ENCODE measurements at places on chromosomes 12 and 14.

GRCh38 chr12:28563936-28564335 is 373.7 kb downstream of the CCDC91 start:
- ATAC-seq: no peak

- ATAC-seq: no peak
These were observed 2.8 kb downstream of the ETFBKMT start for GRCh38 chr12:31662176-31662849.

DNA sequence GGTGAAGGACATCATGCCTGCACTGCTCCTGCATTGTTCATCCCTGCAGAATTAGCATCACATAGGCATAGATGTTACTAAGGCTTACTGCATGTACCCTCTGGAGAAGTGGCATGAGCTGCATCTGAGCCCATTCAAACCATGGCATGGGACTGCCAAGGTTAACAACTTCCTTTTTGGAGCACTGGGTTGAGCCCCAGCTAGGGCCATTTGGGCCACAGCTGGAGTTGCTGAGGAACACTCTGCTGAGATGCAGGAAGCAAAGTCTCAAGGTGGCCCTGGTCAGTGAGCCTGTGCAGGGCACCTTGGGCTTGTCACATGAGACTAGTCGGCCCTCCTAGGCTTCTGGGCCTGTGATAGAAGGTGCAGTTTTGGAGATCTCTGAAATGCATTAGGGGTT is 511.2 kb downstream of the C12orf50 start:
- ATAC-seq: no peak

- no peak for ATAC-seq
These were observed 389.6 kb upstream of the DDHD1 start for GRCh38 chr14:53542732-53543131.

DNA sequence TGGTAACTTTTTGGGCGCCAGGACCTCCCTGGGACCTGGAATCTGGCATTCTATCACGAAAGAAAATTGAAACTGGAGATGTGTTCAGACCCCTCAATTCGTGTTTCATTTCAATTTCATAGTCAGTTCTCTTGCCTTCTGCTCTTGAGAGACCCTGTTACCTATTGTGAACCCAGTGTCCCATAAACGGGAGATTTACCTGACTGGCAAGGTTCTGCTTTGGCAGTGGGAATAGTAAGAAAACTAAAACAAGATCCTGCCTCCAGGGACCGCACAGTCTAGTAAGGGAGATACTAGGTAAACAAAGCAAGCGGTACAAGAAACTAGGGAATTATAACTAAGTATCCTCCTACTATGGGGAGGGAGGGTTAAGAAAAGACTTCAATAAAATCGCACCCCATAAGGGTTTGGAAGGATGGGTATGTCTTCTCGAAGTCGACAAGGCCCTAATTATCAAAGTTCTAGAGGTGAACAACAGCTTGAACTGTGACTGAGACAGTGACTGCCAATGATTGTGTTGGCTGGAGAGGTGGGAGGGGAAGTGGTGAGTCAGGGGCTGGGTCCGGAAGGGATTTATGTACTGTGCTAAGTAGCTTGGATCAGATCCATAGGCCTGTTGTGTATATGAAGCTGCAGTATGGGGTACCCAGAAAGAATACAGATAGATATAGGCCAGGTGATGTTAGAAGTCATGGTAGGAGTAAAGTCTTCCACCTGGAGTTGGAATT is 754 bp downstream of the ACSS3 start:
- no peak for ATAC-seq

- no peak for ATAC-seq
These were observed 130.4 kb downstream of the DICER1 start for GRCh38 chr14:95026851-95027463.

GRCh38 chr12:107134558-107134957 is 41.2 kb upstream of the CRY1 start:
- no peak for ATAC-seq

DNA sequence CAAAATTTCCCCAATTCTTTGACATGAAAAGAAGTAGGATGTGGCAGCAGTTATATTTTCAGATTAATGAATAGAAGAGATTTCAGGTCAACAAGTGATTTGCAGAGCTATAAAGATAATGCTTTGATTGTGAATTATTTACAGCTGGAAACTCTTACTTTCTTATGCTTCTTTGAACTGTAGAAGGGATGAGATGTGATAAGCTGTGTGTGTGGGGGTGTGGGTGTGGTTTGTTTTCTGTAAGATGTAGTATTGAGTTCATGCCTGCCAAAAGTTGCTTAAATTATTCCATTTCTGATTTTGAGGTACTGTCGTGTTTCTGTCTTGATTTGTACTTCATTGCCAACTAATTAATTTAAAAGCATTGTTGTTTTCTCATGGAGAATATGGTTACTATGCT is 22.7 kb downstream of the AEBP2 start:
- ATAC-seq: no peak

- ATAC-seq: no peak
These were observed 157.2 kb downstream of the PAX9 start for GRCh38 chr14:36818794-36819384.

DNA sequence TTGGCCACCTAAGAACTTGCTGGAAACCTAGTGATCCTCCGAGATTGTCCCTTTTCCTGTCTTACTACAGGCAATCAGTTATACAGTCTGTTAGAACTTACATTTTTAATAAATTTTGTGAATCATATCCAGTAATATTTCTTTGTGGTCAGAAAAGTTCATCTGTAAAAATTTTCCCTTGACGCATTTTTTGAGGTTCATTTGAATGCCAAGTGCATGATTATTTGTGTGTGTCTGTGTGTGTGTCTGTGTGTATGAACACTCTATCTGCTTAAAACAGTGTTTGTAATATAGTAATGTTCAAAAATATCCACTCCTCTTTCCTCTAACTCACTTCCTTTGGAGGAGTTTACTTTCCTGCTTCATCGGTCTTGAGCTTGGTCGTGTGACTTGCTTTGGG is 468.7 kb upstream of the FLRT2 start:
- ATAC-seq: no peak

DNA sequence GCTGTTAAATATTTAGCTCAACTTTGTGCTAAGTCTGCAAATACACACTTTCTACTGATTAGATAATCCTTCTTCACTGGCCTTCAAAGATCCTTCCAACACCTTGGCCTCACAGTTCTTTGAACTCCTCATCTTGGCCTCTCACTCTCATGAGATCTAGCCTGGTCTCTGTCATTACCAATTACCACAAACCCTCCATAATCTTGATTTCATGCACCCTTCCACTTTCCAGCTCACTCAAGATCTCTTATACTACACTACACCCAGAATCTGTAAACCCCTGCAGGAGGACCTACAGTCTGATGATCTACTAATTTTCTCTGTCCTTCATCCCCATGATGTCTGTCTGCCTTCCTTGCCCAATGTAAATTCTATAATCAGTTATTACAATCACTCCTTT is 71.1 kb downstream of the DUSP16 start:
- ATAC-seq: no peak

- no peak for ATAC-seq
These were observed 400.8 kb upstream of the PRICKLE1 start for GRCh38 chr12:42990387-42990786.

DNA sequence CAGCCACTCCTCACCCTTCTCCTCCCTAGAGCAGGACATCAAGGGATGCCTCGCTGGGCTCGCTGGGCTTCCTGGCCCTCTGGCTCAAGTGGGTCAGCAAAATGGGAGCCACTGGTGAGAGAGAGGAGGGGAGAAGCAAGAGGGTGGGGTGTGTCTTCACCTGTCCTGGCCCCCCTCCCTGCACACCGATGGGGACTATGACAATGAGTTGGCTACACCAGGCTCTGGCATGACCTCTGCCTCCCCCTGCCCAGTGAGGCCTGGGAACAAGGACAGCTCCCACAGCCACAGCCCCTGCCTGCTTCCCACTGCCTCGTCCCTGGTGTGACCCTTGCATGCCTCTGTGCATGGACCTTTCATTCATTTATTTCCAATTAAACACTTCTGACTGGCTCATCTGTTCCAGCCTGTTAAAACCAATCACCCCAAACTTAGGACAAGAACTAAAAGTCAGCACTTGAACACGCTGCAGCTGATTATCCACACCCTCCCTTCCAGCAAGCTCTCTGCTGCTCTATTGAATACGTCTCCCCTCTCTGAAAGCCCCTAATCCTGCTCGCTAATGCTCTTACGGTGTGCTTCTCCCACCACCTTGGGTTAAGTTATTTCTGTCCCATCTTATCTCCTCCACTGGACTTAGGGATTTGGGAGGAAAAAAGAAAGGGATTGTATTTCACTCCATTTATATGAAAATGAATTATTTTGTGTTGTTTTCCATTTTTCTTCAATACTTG is 5.8 kb upstream of the PPP2R5C start:
- no peak for ATAC-seq

GRCh38 chr12:132275110-132275531 is 54.3 kb downstream of the GALNT9 start:
- peak; percentile 89 for ATAC-seq

DNA sequence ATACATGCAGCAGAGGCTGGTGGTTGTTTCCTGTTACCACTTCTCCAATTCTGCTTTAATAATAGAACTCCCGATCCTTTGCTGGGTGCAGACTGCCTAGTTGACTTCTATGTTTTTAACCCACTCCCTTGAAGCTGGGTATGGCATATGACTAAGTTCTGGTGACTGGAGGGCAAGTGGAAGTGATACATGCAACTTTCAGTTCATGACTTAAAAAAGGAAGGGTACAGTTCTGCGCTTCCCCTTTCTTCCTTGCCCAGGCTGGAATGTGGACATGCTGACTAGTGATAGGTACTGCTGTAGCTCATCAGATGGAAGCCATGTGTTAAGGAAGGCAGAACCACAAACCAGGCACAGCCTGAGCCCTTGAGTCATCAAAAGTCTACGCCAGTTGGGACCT is 2.4 kb upstream of the A2M start:
- no peak for ATAC-seq

GRCh38 chr12:124637581-124637981 is 70.2 kb upstream of the NCOR2 start:
- no peak for ATAC-seq

GRCh38 chr14:92427096-92427495 is 86.5 kb upstream of the RIN3 start:
- ATAC-seq: no peak

DNA sequence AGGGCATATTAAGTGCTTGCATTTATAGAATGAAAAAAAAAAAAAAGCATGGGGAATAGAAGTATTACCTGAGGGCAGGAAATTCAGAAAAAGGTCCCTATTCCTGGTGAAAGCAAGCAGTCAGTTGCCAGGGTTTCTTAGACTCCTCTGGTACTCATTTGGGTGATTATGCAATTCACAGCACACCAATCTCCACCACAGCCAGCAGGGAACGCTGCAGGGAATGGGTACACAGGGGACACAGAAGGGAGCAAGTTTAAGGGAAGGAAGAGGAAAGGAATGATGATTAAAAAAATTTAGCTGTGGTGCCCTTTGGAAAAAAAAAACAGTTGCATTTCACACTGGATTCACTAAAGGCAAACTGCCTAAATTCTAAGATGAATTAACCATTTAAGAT is 14.2 kb downstream of the BLTP3B start:
- ATAC-seq: peak; percentile 95

DNA sequence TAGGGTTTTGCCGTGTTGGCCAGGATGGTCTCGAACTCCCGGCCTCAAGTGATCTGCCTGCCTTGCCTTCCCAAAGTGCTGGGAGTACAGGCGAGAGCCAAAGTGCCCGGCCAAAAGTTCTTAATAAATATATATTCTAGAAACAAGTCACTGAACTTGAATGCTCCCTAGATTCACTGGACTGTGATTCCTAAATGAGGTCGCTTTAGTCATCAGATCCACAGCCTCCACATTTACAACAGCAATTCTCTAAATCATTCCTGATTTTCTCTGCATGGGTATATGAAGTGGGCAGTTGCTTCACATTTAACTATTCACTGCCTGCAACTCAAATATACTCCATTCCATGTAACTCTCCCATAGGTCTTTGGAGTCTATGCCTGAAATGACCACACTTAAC is 813.0 kb downstream of the GALC start:
- no peak for ATAC-seq

DNA sequence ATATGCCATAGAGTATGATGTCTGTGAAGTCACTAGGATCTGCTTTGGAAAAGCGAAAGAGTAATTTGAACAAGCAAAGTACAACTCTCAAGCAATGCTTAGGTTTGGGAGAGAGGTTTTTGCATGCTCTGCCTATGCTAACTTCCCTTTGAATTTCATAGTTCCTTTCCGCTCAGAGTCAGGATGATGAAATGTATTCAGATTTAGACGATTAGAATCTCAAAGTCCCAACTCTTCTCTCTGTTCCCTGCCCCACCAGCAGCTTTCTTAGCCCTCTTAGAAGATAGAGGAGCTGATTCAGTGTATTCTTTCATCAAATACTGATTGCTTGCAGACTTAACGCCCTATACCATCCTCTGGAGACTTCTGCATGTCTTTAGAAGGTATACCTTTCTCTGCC is 11.5 kb downstream of the RAB5B start:
- no peak for ATAC-seq

- peak; percentile 72 for ATAC-seq
These were observed 78.0 kb upstream of the TMTC2 start for GRCh38 chr12:82608706-82609105.

DNA sequence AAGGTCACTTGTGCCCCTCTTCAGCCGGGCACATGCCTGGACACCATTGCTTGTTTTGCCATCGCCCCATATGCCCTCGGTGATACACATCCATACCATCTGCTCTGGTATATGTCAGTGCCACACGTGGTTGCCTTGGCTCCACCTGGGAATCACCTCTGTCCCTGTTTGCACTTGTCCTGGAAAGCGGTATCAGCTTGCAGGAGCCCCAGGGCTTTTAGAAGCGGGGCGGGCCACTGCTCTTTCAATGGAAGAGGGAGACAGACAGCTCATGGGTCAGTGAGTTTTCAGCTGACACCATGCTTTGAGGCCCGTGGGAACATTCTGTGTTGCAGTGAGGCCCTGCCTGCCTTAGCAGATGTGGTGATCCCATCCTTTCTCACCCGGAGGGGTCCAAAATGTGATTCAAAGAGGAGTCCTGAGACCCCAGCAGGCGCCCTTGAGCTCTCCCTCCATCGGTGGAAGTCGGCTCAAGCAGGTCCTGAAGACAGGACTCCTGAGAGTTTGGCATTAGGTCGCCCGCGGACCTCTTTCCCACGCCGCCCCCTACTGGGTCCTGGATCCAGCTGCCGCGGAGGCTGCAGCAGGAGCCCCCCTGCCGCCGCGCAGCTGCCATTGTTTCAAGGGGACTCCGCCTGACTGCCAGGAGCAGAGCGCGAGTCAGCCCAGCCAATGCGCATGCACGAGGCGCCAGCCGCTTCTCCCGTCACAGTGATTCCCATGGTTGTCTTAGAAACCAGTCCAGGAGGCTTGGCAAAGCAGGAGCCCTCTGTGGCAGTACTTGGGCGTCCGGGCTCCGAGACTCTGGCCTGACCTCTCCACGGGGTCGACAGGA is 773.2 kb upstream of the ALG10B start:
- ATAC-seq: peak; percentile 69

- ATAC-seq: peak; percentile 34
These were observed 46.0 kb downstream of the SH2B3 start for GRCh38 chr12:111451649-111452129.

Measured in SK-N-SH treated with all-trans-retinoic acid at 6 μM for 48 hours (cell line).